ENCODE measurements at places on chromosomes 16 and 17.
A peak's percentile ranks its signal among the peaks of the same experiment; 100 is the strongest.

- DNase-seq: no peak
Measured at GRCh38 chr17:73798111-73798748, 154.0 kb upstream of the SDK2 start.

- no peak for DNase-seq
Measured at GRCh38 chr17:74426551-74427047, 5.3 kb upstream of the GPRC5C start.

GRCh38 chr17:61583242-61583641 lies 7.8 kb downstream of the NACA2 start:
- DNase-seq: no peak

DNA sequence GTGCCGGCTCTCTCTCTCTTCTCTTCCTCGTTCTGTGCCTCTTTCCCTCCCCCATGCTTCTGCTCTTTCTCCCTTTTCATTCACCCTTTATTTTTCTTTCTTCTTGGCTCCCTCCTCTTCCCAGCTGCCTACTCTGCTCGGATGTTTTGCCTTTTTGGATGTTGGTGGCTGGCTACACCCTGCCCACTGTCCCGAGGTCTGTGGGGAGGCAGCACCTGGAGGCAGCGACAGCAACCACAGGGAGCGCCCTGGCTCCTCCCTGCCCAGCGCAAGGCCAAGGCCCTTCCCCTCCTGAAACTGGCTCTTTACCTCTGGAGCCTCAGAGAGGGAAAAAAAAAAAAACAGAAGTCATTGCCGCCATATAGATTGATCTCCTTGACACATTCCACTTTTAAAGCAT lies 20.0 kb downstream of the CLUAP1 start:
- DNase-seq: no peak

DNA sequence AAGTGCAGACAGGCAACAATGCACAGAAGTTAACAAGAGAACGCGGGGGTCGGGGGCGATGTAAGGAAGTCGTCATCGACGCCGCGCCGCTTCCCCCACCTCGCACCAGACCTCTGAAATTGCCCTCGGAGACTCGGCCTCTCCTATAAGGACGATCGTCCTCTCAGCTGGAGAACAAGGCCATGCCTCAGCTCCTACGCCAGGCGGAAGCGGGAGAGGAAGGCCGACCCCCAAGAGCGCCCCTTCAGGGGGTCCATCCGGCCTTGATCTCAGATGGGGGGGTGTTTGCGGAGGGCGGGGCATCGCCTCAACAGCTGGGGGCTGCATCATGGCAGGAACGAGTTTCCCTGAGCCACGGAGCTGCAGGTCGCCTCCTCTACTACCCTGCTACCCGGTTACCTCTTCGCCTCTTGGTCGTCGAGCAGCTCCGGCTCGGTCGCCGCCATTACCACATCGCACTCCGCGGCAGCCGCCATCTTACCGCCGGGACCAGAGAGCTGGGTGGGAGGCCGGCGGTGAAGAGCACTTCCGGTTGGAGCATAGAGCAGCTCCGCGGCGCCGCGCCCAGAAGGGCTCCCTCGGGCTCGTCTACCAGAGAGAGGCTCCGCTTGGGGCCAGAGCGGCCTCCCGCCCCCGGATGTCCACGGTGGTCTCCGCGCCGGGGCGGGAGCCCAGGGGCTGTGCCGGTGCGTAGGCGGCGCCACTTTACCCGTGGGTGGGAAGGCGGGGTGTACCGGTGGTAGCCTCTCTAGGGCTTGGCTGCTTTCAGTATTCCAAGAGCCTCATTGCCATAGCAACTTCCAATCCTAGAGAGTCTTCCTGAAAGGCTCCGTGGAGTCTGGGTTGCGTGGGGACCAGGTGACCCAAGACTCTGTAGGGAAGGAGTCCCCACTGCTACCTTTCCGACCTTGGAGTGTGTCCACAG lies at the start of gene DNAJC7:
DNAJC7 (minus strand) TSS at position 499 of the 925 bp plus-strand sequence; CDS start at position 476, 23 bp downstream.
- DNase-seq: peak; percentile 89

GRCh38 chr16:19040400-19040799 lies 27.0 kb upstream of the COQ7 start:
- DNase-seq: no peak

GRCh38 chr16:30443631-30444030 lies 2.0 kb downstream of the SEPHS2 start:
- no peak for DNase-seq

DNA sequence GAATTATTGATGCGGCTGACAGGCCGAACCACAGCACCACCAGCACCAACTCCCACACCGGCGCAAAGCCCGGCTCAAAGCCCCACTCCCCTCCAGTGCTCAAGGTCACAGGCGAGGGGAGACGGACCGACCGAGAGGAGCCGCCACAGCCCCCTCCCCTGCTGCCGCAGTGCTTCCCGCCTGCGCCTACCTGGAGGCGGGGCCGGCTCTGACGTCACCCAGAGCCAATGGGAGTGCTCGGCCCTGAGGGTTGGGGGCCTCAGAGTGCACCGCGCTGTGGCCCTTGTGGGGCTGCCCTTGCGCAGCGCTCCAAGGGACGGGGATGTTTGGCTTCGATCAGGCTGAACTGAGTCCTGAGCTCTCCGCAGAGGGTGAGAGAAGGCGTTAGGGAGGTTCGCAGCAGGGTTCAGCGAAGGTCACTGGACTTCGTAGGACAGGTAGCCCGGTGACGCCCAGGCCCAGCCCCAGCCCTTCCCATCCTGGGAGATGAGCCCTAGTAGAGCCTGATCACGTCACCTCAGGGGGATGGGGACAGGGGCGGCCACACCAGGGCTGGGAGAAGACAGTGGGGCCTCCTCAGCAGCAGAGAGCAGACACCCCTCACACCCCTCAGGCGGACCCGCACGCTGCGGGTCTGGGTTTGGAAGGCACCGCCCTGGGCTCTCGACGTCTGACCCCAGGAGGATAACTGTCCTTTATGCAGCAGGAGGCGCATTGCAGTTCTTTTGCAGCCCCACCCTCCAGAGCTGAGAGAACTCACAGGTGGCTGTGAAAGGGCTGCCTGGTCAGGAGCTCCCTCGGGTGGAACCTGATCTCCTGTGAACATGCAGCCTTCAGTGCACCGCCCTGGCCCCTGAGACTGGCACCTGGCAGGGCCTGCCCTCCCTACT lies 1.5 kb downstream of the NDRG4 start:
- peak; percentile 68 for DNase-seq

GRCh38 chr17:78774453-78774852 lies 7.6 kb downstream of the CYTH1 start:
- DNase-seq: no peak

- no peak for DNase-seq
Measured at GRCh38 chr17:8801135-8801840, 2.1 kb upstream of the MFSD6L start.

DNA sequence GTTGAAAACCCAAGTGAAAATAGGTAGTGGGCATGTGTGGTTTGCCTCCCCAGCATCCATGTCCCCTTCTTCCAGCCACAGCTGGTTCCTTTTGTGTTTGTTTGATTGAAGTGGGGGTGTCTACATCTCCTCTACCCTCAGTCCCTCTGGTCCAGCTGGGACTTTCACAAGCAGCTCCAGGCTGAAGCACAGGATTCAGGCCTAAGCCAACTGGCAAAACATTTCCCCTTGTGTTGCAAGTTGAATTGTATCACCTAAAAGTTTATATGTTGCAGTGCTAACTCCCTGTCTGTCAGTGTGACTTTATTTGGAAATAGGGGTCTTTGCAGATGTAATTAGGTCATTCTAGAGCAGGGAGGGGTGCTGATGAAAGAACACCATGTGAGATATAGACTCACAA lies 205.9 kb upstream of the ASIC2 start:
- DNase-seq: no peak

GRCh38 chr17:77478281-77478680 lies 337.5 kb downstream of the SEC14L1 start:
- DNase-seq: no peak

DNA sequence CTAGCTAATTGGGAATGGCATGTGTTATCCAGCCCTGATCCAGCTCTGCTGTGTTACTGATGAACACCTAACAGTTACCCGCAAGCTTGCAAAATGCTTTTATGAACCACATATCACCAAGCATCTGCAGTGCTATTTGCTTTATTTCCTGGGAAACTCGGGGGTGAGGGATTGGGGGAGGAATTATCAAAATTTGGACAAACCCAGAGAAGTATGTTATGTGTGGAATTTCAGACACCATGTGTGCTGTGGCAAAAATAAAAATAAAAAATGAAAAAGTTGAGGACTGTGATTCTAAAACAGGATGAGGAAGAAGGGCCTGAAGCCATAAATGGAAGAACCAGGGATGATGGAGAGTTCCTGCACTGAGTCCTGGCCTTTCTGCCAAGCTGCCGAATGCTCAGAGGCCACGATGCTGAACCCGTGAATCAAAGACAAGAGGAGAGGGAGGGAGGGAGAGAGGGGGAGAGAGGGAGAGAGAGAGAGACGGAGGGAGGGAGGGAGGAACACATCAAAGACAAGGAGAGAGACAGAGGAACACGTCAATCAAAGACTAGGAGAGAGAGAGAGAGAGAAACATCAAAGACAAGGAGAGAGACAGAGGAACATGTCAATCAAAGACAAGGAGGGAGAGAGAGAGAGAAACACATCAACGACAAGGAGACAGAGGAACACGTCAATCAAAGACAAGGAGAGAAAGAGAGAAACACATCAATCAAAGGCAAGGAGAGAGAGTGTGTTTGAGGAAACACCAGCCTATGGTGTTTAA lies 89.8 kb downstream of the MRM3 start:
- DNase-seq: no peak

GRCh38 chr17:43342589-43342890 lies 56.3 kb upstream of the ARL4D start:
- DNase-seq: no peak

DNA sequence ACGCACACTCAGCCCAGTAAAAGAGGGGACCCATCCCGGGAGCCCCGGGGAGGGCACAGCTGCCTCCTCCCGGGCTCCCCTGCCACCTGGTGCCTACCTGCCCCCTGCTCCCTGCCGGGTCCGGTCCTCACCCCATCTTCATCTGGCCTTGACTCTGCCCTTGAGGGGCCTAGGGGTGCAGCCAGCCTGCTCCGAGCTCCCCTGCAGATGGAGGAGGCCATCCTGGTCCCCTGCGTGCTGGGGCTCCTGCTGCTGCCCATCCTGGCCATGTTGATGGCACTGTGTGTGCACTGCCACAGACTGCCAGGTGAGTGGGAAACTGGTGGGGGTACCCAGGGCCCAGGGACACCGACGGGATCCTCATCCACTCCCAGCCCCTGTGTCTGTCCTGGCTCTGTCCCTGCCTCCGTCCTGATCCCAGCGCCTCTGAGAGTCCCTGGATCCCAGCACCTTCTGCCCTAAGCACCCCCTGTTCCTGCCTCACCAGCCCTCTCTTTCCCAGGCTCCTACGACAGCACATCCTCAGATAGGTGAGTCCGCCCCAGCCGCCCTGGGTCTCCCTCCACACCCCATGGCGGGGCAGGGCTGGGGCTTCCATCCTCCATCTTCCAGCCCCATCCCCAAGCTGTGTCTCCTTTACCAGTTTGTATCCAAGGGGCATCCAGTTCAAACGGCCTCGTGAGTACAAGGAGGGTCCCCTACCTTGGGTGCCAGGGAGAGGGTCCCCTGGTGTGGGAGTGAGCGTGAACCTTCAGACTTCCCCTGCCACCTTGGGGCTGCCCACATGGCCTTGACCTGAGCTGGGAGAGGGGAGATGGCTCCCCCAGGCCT lies 574 bp downstream of the LAT start:
- DNase-seq: peak; percentile 56

DNA sequence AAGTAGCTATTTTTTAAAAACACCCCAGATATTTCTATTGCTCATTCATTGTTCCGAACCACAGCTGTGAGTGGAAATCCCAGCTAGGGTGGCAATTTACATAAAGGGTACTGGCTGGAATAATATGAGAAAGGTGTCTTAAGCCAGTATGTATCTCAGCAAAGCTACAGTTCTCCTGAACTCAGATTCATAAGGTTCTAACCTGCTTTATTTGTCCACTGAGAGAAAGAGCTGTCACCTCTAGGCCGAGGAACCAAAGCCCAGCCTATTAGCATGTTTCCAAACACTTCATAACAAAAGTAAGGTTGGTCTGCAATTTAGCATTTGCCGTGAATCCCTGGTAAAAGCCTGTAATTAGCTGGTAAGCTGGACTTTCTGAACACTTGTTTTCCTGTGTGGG lies 57.0 kb upstream of the CLEC19A start:
- DNase-seq: no peak

GRCh38 chr16:19219836-19220235 lies 51.8 kb downstream of the SYT17 start:
- no peak for DNase-seq

DNA sequence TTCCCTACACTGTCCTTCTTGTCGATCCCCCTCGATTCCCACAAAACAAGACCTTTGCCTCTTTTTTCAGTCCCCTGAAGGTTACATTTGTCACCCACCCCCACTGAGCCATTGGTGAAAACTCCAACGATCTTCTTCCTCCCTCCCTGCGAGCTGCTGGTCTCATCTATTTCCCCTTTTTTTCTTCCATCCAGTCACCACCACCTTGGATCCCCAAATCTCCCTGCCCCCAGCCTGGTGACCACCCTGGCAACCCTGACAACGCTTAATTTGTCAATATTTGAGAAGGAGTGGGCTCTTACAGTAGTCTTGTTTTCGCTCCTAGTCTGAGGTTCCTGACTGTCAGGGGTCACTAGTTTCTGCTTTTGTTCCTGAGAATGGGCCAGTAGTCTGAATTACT lies 62.9 kb downstream of the SMPD3 start:
- no peak for DNase-seq

GRCh38 chr17:2089021-2089422 lies 34.1 kb downstream of the HIC1 start:
- DNase-seq: peak; percentile 56

DNA sequence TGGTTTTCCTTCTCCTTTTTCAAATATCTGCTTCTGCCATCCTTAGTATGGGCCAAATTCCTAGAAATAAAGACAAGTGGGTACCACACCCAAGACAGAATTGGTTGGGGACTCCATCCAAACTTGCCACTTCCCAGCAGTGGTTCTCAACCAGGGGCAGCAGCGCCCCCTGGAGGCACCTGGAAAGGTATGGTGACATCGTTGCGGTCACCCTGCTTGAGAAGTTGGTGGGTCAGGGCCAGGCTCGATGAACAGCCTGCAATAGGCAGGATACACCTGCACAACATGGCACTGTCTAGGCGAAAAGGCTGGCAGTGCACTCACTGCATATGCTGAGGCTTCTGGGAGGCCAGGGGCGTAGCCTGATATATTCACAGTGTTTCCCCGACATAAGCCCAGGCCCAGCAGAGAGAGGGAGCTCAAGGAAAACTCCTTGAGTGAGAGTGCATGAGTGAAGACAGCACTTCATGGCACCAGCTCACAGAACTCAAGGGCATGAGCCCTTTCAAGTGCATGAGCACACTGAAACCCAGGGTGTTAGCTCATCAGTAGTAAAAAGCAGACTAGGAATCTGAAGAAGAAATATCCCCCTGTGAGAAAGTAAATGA lies 57.7 kb downstream of the CMC2 start:
- DNase-seq: peak; percentile 68
